Muscle of arm (tissue), 14 donors: ENCODE measurements at places on chromosomes 7 and 10.

GRCh38 chr7:137944168-137944567 lies 57.7 kb downstream of the CREB3L2 start:
- DNase-seq: no peak

GRCh38 chr7:77931841-77932240 lies 133.3 kb downstream of the PHTF2 start:
- no peak for DNase-seq

GRCh38 chr10:56991591-56992069 lies 630.6 kb upstream of the ZWINT start:
- no peak for DNase-seq

DNA sequence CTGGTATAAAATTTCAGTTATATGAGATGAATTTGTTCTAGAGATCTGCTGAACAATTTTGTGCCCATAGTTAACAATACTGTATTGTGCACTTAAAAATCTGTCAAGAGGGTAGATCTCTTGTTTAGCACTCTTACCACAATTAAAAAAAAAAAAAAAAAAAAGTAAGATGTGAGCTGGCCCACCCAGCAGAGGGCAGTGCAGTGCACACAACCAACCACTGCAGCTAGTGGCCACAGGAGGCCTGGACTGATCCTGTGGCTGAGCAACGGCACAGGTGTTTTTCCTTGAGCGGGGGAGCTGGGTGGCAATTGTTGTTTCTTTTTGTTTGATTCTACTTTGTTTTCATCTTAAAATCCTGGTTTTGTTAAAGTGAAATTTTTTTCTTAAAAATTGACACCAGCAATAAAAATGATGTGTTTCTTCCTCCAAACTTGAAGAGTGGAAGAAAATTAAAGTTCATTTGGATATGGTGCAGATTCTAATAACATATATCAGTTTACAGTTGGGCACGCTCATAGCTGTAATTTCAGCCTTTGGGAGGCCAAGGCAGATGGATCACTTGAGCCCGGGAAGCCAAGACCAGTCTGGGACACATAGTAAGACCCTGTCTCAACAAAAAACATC lies 171.1 kb upstream of the TBX20 start:
- peak; percentile 30 for DNase-seq

GRCh38 chr7:66747881-66748511 lies 7.5 kb downstream of the RABGEF1 start:
- no peak for DNase-seq
